Endothelial cell of coronary artery (primary cell): ENCODE measurements at places on chromosomes 12 and 14. TPM values are rescaled to one million over a fixed set of nuclear protein-coding genes. Genes with fewer than 3 reads are reported as not detected.

Gene CD163L1
- total RNA-seq = 2.6 and 3.8 TPM in 2 replicates

Gene CELA1
- not detected in 2 replicates for total RNA-seq

Gene SPX
- total RNA-seq = 0.09 TPM in 2 replicates

Gene SERPINA12
- not detected in 2 replicates for total RNA-seq

Gene CD63
- total RNA-seq = 1,637 and 1,643 TPM in 2 replicates

Gene SCN8A
- total RNA-seq = 5.7 and 16.6 TPM in 2 replicates

Gene OAS2
- total RNA-seq = 5.8 and 11.4 TPM in 2 replicates

Gene CCDC38
- not detected in 2 replicates for total RNA-seq

Gene KRT79
- 0.28 TPM in 1 of 2 replicates, not detected in the other for total RNA-seq

Gene TAS2R50
- 1.8 and 4.0 TPM in 2 replicates for total RNA-seq

Gene CFAP73
- total RNA-seq = not detected in 2 replicates

Gene TAMALIN
- 30.7 and 41.4 TPM in 2 replicates for total RNA-seq

Gene STRAP
- 94.8 and 103 TPM in 2 replicates for total RNA-seq

Gene PIP4K2C
- total RNA-seq = 5.5 and 7.9 TPM in 2 replicates

Gene KRT74
- total RNA-seq = not detected in 2 replicates

Gene OVCH1
- 0.85 TPM in 1 of 2 replicates, not detected in the other for total RNA-seq

Gene FSCB
- not detected in 2 replicates for total RNA-seq

Gene ENDOU
- total RNA-seq = 0.09 TPM in 1 of 2 replicates, not detected in the other

Gene MYRFL
- under 0.01 and 0.09 TPM in 2 replicates for total RNA-seq

Gene SLC6A15
- 0.18 and 1.0 TPM in 2 replicates for total RNA-seq

Gene GUCY2C
- total RNA-seq = not detected in 2 replicates
